ENCODE measurements at places on chromosomes 3 and 15.

GRCh38 chr15:96412906-96413231 is 82.4 kb downstream of the NR2F2 start:
- DNase-seq = no peak

DNA sequence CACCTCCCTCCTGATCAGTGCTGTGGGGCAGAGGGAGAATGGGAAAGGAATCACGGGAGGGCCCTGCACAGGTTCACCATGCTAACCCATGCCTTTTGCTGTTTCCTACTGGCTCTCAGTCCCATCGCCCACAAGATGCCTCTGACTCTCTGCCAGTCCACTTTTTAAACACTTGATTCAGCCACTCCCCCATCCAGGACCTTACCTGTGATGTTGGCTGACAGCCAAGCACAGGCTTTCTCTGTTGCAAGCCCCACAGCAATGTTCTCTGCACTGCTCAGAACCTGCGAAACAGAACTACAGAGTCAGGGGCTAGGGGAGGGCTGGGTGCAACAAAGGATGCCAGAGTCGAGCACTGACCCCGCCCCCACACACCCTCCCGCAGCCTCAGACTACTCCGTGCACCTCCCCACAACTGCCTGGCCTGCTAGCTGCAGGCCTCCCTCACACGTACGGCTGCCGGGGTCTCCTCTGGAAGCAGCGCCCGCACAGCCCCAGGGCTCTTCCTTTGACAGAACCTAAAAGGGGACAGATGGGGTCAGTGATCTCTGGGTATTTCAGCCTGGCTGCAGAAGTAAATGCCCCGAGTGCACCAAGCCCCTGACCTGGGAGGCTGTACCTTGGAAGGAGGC is 9.1 kb downstream of the CDAN1 start:
- DNase-seq = no peak

- no peak for DNase-seq
These were observed 570.6 kb downstream of the ZBBX start for GRCh38 chr3:166809520-166809919.

DNA sequence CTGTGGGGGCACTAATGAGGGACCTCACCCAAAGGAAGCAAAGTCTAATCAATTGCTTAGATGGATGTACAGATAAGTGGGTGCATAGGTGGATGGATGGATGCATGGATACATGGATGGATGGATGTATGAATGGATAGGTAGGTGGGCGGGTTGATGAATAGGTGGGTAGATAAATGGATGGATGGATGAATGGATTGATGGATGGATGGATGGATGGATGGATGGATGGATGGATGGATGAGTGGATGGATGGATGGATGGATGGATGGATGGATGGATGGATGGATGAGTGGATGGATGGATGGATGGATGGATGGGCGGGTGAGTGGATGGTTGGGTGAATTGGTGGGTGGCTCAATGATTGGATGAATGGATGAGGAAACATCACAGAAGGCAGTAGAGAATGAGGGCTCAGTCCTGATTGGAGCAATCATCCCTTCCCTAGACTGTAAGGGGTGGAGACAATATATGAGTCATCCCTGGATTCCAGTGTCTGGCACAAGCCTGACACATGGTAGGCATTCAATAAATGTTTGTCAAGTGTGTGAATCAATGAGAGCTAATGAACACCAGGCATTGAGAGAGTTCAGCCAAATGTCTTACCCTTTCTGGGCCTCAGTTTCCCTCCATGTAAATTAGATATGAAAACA is 40.4 kb upstream of the PXYLP1 start:
- no peak for DNase-seq

DNA sequence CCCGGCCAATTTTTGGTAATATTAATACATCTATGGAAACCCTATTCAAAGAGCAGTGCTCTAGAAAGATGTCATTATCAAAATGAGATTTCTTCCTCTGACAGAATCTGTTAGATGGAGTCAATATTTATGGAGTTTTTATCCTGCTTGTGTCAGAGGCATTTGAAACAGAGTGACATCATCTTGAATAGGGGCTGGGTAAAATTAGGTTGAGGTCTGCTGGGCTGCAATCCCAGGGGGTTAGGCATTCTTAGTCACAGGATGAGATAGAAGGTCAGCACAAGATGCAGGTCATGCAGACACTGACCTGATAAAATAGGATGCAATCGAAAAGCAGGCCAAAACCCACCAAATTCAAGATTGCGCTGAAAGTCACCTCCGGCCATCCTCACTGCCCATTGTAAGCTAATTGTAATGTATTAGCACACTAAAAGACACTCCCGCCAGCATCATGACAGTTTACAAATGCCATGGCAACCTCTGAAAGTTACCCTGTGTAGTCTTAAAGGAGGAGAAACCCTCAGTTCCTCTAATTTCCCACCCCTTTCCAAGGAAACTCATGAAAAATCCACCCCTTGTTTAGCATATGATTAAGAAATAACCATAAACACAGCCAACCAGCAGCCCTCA is 27.3 kb upstream of the CCDC50 start:
- no peak for DNase-seq

DNA sequence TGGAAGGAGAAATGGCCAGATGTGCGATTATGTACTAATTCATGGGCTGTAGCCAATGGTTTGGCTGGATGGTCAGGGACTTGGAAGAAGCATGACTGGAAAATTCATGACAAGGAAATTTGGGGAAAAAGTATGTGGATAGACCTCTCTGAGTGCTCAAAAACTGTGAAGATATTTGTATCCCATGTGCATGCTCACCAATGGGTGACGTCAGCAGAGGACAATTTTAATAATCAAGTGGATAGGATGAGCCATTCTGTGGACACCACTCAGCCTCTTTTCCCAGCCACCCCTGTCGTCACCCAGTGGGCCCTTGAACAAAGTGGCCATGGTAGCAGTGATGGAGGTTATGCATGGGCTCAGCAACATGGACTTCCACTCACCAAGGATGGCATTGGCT is 490.9 kb upstream of the CBLB start:
- DNase-seq = no peak

DNA sequence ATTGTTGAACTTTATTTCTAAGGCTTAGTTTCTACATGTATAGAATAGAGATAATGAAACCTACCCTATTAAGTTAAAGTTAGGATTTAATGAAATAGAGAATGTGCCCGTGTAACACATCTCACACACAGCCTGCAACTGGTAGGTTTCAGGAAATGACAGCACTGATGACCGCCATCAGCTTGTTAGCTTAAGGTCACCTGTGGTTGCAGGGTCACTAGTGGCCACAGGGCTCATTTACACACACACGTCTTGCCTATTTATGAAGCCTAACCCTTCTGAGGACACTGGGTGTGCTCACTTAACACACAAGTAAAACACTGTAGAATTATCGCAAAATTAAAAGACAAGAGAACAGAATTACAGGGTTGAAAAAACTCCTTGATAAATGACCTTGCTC is 20.1 kb downstream of the CHRM5 start:
- DNase-seq = no peak

DNA sequence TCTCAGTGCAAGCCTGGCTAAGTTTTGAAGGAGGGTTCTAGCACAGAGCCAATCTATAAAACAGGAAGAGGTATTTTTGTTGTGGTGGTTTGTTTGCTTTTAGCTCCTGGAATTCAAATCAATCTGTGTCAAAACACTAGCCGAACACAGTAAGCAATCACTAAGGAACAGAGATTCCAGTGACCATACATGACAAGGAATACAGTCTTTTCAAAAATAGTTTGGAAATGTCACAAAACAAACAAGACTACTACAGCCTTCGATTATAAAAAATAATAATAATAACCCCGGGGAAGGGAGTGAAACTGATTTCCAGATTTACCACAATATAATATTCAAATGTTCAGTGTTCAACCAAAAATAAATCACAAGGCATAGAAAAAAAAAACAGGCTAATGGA is 166.5 kb downstream of the OCA2 start:
- no peak for DNase-seq

DNA sequence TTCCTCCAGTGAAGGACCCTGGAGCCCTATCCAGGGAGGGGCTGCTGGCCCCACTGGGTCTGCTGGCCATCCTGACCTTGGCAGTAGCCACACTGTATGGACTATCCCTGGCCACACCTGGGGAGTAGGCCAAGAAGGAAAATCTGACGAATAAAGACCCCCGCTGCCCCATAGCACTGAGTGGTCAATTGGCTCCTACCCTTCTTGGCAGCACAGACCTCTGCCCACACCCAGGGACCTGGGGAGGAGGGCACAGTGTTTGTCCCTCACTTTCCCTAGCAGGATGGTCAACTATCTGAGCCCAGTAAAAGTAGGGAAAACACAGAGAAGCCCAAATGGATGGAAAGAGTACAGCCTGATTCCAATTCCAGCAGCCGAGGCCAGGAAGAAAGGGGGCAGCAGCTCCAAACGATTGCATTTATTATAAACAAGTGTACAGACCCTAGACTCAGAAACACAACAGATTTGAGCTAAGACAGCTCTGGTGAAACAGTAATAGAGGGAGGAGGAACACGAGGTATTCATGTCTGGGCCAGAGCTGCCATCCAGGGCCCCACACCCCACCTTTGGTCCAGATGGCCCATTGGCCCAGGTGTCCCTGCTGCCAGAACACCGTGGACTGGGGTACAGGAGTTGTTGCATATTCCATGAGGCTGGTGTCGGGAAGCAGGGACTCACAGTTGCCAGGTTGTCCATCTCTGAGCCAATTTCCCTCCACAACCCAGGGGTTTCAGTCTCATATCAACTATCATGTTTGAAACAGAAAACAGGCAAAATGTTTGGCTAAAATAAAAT is 21.1 kb downstream of the ATRIP start:
- no peak for DNase-seq

- DNase-seq = no peak
These were observed 4.0 kb downstream of the INAFM2 start for GRCh38 chr15:40327457-40327856.

- no peak for DNase-seq
These were observed 48.0 kb upstream of the TBL1XR1 start for GRCh38 chr3:177245250-177245649.

- no peak for DNase-seq
These were observed 810.0 kb upstream of the NR2F2 start for GRCh38 chr15:95520511-95520910.

GRCh38 chr15:96867992-96868391 is 537.5 kb downstream of the NR2F2 start:
- DNase-seq = no peak

DNA sequence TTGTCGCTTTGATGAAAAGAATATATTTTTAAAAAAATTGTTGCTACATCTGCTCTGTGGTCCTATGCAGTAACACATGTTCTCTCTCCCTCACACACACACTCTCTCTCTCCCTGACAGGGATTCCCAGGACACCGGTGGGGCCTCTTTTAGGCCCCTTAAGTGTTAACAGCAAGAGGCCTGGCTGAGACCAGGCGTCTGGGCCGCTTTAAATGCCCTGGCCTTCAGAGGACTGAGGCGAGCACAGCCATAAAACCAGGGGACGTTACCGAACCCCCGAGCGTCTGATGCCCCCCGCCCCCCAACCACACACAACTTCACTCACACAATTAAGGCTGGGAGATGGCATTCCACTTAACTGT is 1.7 kb downstream of the BNC1 start:
- no peak for DNase-seq
